HCT116 (cell line): ENCODE measurements at places on chromosomes 6 and 20.

GRCh38 chr20:20553541-20553940 is 158.9 kb downstream of the RALGAPA2 start:
- DNase-seq, result no peak

DNA sequence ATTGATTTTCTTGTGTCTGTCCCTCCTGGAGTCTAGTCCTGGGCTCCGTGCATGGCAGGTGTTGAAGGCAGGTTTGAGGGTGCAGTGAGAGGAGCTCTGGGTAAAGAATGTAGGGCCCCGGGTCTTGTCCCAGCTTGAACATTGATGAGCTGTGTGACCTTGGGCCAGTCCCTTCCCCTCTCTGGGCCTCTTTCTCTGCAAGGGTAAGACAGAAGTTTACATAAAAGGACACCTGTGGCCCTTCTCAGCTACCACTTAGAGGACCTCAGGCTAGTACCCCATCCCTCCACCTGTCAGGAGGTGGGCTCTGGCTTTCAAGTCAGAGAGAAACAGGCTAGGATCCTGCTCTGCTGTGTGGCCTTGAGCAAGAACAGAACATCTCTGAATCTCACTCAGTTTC is 55.3 kb upstream of the CTNNBL1 start:
- DNase-seq, result no peak

- no peak for DNase-seq
Measured at GRCh38 chr20:62596486-62596885, 45.8 kb upstream of the SLCO4A1 start.

- DNase-seq, result no peak
Measured at GRCh38 chr6:161027385-161027784, 35.8 kb downstream of the MAP3K4 start.

DNA sequence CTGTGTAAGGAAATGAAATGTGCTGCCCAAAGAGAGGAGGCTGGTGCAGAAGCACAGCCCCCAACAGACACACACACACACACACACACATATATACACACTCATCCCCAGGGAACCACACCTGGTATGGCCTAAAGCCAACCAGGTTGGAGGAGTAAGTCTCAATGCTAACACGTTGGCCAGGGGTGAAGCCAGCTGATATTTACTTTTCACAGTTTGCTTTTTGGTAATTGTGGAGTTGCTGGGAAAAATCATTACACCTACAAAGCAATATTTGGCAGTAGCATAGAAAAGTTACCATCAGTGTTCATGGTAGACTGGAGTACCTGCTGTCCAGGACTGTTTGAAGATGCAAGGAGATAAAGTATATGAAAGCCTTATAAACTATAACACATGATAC is 50.3 kb upstream of the NAA20 start:
- DNase-seq, result no peak

- peak; percentile 89 for DNase-seq
Measured at GRCh38 chr20:53642196-53643030, 48.8 kb upstream of the ZNF217 start.

DNA sequence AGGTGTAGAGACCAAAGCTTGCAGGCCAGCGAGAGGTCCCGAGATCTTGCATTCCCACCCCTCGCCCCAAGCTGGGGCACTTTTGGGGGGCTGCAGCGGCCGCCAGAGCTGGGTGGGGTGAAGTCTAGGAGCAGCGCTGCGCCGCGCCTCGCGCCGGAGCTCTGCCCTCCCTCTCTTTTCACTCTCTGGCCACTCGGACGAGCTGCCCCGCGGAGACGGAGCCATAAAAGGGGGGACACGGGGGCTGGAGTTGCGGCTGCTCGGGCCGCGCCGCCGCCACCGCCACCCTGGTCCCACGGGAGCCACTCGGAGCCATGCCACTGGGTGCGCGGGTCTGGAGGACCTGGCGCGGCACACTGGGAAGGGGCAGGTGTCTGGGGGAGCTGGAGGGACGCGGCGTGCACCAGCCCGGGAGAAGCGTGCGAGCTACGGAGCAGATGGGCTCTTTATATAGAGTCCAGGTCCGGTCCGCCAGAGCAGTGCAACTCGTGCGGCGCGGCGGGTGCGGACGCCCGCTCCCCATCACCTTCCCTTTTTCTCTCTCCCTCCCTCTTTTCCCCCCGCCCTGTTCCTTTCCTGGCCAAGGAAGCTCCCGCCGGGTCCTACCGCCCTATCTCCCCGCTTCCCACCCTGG is 687 bp upstream of the HTR1B start:
- DNase-seq, result no peak

DNA sequence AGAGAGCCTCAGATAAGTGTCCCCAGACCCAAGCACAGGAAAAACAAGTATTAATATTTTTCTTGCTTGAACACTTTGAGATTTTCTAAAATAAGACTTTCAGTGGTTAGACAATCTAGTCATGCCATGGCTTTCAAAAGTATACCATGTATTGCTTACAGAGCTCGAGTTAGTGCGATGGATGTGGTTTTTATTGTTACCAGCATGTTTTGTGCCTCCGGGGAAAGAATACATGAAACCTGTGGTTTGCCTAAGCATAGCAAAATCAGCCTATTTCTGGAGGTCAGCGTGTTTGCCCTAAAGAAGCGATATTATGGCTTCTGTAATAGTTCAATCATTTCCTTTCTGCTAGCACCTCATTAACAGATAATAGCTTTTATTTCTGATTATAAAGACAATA is 21.6 kb downstream of the RIN2 start:
- no peak for DNase-seq

- no peak for DNase-seq
Measured at GRCh38 chr6:168258795-168259194, 60.8 kb downstream of the DACT2 start.

GRCh38 chr6:154683756-154684523 is 49.3 kb upstream of the SCAF8 start:
- DNase-seq, result no peak

GRCh38 chr6:15079288-15079817 is 166.5 kb upstream of the JARID2 start:
- DNase-seq, result no peak

- no peak for DNase-seq
Measured at GRCh38 chr6:9789201-9789600, 625.7 kb downstream of the TFAP2A start.

- no peak for DNase-seq
Measured at GRCh38 chr20:50450881-50451752, 59.1 kb upstream of the PTPN1 start.

DNA sequence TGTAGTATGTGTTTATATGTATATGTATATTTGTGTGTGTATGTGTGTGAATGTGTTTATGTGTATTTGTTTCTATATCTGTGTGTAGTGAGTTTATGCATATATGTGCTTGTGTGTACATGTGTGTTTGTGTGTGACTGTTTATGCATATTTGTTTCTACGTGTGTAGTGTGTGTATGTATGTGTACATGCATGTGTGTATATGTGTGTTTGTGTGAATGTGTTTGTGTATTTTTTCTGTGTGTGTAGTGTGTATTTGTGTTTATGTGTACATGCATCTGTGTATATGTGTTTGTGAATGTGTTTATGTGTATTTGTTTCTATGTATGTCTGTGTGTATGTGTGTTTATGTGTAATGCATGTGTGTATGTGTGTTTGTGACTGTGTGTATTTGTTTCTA is 12.1 kb upstream of the SMOC2 start:
- no peak for DNase-seq

GRCh38 chr20:25549843-25550477 is 35.4 kb downstream of the NINL start:
- DNase-seq, result no peak

- DNase-seq, result no peak
Measured at GRCh38 chr20:33419140-33419974, 18.0 kb upstream of the CDK5RAP1 start.

- DNase-seq, result no peak
Measured at GRCh38 chr6:98107801-98108200, 726.6 kb upstream of the POU3F2 start.

GRCh38 chr6:3251462-3252314 is 7.1 kb upstream of the PSMG4 start:
- DNase-seq, result peak; percentile 66

DNA sequence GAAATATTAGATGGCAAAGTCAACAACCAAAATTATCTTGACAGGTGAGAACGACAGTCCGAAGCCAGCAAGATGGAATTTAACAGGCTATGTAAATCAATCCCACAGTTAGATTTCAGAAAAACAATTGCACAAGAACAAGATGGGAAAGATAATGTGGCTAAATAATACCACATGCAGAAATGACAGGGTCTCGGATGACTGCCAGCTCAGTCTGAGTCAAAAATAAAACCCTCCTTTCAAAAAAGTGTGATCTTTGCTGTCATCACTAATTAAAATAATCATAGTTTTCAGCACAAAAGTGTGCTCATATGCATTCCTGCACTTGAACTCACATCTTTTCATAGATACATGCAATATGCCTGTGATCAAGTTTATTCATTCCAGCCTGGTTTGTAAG is 25.9 kb downstream of the FOXQ1 start:
- no peak for DNase-seq

- no peak for DNase-seq
Measured at GRCh38 chr20:62850333-62850974, 11.2 kb downstream of the TCFL5 start.

- DNase-seq, result no peak
Measured at GRCh38 chr6:158799051-158799792, 19.9 kb downstream of the EZR start.

GRCh38 chr6:31920811-31921210 is 6.7 kb upstream of the C2 start:
- DNase-seq, result no peak

DNA sequence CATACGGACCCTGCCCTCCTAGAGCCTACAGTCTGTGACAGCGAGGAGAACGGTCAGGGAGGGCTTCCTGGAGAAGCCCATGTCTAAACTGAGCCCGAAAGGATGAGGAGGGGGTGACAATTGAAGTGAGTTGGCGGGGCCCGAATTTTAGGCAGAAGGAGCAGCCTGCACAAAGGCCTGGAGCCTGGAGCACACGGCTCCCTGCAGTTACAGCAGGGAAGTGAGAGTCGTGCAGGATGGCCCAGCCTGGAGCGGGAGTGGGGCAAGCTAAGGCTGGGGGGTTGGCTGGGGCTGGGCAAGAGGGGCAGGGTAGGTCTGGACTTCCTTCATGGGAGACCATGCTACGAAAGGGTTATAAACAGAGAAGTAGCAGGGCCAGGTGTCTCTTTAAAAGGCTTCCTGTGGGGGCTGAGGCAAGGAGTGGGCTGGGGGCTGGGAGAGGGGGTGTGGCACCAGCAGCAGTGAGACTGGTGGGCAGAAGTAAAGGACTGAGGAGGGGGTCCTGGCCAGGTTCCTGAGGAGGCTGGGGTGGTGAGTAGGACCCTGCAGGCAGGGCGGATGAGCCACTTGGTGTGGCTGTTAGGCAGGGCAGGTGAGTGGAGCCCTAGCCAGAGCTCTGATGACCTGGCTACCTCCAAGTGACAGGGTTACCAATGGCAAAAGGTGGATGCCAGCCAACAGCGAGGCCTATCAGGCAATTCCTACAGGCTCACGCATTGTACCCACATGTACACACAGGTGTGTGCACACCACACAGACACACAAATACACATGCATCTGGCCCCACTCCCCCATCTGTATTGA is 119.2 kb downstream of the MRPL14 start:
- DNase-seq, result no peak

GRCh38 chr6:20220359-20220758 is 8.1 kb upstream of the MBOAT1 start:
- no peak for DNase-seq

GRCh38 chr6:166683477-166683876 is 56.4 kb upstream of the RPS6KA2 start:
- DNase-seq, result no peak

GRCh38 chr6:7578931-7579330 is 11.1 kb upstream of the SNRNP48 start:
- no peak for DNase-seq

DNA sequence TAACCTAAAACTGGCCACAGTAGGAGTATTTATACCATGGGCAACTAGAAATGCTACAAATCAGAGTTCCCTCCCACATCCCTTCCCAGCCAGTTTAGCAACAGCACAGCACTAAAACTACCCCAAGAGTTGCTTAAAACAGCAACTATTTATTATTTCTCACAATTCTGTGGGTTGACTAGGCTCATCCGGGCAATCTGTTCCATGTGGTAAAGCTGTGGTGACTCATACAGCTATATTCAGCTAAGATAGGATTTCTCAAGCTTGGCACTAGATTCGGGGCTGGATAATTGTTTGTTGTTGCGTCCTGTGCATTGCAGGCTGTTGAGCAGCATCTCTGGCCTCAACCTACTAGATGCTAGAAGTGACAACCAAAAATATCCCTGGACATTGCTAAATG is 8.6 kb upstream of the HECA start:
- no peak for DNase-seq

GRCh38 chr6:32439602-32440214 is at the start of gene HLA-DRA:
HLA-DRA (plus strand) TSS chr6:32439887; CDS start chr6:32439951, 64 bp downstream.
- DNase-seq, result peak; percentile 72

DNA sequence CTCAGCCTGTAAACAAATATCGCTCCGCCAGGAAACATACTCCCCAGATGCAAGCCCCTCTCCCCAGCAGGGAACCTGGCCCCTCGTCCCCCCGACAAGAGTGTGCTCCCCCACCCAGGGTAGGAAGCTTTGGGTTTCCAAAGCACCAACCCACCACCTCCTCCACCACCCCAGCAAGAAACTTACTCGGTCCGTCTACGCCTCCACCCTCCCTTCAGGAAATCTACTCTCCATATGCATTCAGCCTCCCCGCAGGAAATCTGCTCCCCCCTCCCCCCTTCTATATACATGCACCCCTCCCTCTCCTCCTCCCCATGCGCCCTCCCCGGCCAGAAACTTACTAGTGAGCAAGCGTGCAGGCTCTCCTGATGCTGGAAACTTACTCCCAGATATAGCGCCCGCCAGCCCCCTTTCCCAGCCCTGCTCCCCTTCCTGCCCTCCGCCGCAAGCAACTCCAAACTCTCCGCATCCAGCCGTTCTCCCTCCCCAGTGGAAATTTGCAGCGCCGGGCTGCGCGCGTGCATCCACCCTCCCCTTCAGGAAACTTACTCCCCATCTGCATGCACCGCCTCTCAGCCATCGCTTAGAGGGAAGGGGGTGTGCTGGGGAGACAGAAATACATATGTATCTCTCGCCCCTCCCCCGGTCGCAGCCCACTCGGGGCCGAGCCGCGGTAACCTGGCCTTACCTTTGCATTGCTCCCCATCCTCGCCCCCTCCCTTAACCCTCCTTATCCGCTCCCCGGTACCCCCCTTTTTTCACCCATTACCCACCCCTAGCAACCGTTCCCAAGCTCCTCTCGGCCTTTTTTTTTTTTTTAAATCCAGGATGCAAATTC is at the start of gene TRERF1:
TRERF1 (minus strand) TSS at position 594 of the 838 bp plus-strand sequence. CDS start 182,336 bp downstream, outside the sequence.
- DNase-seq, result peak; percentile 43

DNA sequence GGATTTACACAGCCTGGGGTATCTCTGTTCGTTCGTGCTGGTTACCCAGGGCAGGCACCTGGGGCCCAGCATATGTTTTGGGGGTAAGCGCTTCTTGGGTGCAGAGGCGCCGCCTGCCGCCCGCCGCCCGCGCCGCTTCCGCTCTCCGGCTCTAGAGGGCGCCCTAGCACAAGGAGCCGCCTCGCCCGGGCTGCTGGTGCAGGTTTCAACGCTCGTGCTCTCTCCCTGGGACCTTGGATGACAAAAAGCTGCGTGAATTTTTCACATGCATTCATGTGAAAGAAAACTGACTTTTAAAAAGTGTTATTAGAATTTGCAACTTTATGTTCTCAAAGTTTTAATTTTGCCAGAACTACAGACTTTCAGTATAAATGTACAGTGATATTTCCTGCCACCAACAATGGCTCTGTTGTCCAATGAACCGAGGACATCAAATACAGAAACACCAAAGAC is 32.5 kb downstream of the PRR18 start:
- no peak for DNase-seq

- no peak for DNase-seq
Measured at GRCh38 chr6:98716341-98716740, 118.0 kb upstream of the POU3F2 start.
